ENCODE measurements at places on chromosomes 3 and 15.
A peak's percentile ranks its signal among the peaks of the same experiment; 100 is the strongest.

DNA sequence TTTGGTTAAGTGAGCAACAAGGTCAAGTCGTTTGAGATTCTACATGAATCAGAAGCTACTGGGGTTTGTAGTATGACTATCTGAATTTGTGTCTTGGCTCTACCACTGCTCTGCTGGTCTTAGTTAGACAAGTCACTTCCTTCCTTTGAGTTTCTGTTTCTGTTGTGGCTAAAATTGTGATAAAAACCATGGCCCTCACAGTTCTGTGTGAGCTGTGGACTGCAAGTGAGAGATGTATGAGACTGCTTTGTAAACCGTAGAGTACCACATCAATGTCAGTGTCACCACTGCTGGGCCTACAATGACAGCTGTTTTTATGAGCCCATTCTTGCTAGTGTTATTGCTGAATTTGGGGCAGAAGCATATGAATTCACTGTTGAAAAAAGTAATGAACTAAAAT lies 32.7 kb downstream of the RARB start:
- DNase-seq = no peak

DNA sequence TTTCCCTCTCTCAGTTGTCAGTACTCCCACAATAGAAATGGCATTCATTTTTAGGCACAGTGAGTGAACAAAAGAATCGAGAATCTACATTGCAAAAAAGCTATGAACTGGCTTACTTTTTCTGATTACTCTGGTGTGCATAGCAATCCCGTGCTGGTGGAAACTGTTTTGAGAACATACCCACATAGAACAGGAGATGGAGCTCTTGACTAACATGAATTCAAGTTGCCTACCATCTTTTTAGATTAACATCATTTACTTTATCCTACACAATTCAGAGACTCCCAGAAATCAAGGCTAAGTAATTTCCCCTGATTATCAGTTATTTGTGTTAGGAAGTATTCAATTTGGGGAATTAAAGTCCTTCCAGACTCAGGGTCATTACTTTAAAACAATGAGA lies 326.6 kb downstream of the ARPP21 start:
- no peak for DNase-seq

GRCh38 chr3:46350262-46350565 lies 3.7 kb upstream of the CCR2 start:
- no peak for DNase-seq

DNA sequence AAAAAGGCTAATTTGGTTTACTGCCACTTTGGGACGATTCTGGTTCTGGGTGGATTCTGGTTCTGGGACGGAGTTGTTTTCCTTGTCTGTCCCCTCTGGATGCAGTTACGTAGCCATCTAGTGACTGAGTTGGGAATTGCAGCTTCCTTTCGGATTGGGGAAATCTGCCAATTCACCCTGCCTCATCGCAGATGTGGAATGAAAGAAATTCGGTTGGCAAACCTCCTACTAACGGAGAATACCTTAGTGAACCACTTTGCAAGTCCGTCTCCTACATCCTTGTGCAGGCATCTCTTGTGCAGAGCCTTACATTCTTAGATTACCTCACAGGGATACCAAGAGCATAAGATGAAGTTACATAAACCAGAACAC lies 31.5 kb upstream of the AP4E1 start:
- DNase-seq = peak; percentile 57

DNA sequence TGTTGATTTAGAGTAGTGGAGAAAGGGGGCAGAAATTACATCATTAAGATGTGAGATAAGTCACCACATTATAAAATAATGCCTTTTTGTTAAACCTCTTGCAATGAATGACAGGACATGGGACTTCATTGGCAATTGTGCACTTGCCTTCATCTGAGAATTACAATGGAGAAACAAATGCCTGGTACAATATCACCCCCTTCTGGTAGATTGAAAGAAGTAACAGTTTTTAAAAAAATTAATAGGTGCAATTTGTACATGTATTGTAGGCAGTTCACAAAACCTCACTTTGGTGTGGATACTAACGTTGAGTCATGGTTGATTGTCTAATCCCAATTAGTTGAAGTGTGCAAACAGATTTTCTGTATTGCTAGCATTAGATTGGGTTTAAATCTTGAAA lies 4.6 kb upstream of the P2RY14 start:
- no peak for DNase-seq

- no peak for DNase-seq
Observed at GRCh38 chr3:115628075-115628412, 4.7 kb downstream of the GAP43 start.

- no peak for DNase-seq
Observed at GRCh38 chr3:87053553-87053952, 62.6 kb upstream of the VGLL3 start.

DNA sequence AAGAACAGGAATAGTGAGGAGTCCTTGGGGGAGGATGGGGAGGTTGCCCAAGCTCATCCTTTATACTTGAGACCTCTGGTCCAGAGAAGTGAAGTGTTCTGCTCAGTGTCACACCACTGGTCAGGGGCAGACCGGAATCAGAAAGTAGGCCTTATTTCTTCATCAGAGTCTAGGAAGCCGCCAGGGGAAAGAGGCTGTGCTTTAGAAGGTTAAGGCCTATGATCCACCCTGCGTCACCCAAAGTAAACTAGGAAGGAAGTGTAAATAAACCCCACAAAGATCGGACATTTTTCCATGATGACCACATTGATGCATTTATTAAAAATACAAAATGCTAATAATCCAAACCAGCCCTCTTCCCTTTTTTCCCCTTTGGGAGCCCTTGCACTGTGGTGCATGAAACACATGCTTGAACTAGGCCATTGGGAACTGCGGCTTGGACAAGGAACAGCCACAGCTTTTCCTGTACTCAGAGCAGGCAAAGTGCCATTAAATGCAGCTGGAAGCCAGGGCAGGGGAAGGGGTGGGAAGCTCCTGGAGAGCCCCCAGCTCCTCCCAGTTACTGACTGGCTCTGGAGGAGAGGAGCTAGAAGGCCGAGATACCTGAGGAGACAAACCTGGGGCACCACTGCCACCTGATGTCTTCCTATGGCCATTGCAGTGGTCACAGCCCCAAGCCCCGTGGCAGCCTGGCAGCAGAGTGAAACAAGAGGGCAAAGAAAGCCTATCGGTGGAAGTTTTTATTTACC lies 37.0 kb downstream of the CDC25A start:
- peak; percentile 13 for DNase-seq

- peak; percentile 64 for DNase-seq
Observed at GRCh38 chr3:128095222-128095703, 28.3 kb downstream of the RUVBL1 start.

DNA sequence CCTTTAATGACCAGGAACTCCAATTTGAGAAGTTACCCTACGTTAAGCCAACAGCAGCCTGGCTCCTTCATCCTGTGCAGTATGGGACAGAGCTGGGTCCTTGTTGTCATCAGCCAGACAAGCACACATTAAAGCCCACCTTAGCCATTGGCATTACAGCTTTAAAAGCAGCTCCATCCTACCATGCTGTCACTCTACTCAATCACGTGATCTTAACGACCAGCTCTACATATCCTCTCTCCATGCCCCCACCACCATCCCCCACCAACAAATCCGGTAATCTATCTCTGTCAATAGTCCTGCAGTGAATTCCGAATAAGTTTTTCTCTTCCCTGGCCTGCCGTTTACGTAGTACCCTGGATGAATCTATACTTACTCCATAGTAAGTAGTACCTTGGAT lies 82.9 kb upstream of the DGKG start:
- DNase-seq = no peak

DNA sequence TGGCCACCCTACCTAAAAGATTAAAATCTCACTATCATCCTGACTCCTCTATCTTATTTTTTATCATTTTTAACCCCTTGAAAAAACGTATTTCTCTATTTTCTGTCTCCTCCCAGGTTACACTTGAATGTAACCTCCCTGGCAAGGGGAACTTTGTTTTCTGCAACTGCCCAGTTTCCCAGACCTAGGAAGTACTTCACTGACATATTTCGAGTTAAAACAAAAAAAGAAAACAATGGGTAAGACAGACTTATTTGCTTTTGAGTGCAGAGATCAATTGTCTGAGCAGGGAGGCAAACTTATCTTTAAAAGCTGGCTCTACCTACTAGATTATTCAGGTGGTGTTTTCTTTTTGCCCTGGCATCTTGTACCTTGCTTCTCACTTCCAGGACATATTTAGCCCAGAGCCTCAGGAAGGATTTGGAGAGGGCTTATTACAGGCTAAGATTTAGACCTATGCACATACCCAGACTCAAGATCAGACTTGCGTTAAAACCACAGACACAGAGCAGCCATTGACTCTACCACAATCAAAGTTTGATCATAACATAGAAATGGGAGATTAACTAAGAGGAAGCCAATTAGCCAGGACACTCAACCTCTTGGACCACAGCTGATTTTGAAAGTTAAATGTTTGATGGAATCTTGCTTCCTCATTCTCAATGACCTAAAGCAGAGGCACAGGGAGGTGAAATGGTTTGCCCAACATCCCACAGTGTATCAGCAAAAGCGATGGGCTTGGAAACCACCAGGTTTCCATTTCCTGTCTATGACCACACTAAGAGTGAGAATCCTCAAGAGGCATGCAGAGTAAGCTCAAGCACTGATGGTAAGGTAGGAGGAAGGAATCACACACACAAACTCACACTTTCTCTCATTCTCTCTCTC lies 169.5 kb upstream of the THBS1 start:
- DNase-seq = no peak

DNA sequence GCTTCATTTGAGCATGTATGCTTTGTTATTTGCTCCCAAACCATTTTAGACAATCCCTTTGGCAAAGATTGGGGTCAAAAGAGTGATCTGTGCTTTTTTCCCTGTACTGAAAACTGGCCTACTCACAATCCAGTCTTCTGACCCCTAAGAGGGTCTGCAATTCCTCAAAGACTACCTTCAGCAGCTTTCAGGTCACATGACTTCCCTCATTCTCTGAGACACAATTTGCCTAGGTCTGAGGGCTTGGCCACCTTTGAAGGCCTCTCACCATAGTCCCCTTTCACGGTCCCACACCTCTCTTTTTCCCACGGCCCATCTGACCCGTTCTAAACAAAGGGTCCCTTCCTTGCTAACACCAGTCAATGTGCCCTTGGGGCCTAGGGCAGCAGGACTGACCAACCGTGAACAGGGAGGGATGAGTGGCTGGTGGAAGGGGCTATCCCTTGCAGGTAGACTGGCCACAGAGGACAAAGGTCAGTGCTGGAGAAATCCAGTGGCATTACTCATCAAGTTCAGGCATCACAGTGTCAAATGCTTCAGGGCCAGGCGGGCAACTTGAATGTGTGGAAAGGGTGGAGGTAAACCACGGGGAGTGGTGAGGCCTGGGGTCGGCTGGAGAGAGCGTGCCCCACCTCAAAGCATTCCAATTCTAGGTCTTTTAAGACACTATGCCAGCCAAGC lies 10.8 kb downstream of the RASL12 start:
- DNase-seq = no peak
